Muscle of arm (tissue), 14 donors: ENCODE measurements at places on chromosomes 6 and 20. TPM values are rescaled to one million over a fixed set of nuclear protein-coding genes. Genes with fewer than 3 reads are reported as not detected.

GRCh38 chr20:2888224-2888955, 15.1 kb downstream of the PTPRA start:
- DNase-seq, result no peak

DNA sequence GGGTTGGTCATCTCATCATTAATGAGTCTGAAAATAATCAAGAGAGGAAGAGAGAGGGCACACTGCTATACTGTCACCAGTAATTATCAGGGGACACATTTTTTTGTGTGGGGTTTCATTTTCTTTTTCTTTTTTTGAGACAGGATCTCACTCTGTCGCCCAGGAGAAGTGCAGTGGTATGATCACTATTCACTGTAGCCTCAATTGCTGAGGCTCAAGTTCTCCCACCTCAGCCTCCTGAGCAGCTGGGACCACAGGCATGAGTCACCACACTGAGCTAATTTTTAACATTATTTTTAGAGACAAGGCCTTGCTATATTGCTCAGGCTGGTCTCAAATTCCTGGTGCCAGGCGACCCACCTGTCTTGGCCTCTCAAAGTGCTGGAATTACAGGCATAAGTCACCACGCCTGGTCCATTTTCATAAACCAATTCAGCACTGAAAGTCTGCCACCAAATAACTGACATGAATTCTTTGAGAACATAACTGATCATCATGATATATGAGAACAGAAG, 43.3 kb downstream of the EPHA7 start:
- DNase-seq, result no peak

GRCh38 chr6:13851330-13851729, 37.0 kb upstream of the MCUR1 start:
- no peak for DNase-seq

GRCh38 chr6:26240157-26241032, 124.6 kb upstream of the BTN3A2 start:
- DNase-seq, result peak; percentile 96

GRCh38 chr6:119614138-119614537, 264.6 kb upstream of the MAN1A1 start:
- DNase-seq, result no peak

Gene ANKEF1
- not detected for polyA plus RNA-seq

DNA sequence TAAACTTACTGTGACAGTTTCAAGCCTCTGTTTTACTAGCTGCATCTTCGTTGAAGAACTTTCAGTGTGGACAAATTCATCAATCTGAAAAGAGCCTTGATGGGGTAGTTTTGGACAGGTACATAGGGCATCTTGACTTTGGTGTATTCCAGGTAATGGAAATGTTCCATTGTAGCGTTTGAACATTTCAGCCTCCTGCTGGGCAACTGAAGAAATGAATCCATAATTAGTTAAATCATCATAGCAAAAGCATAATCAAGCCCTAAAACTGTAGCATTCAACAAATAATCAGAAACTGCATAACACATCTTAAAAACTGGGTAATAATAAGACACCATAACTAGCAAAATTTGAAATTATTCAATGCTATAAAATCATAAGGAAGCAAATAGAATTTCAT, 86.2 kb downstream of the AHI1 start:
- DNase-seq, result no peak

- no peak for DNase-seq
Observed at GRCh38 chr6:139863964-139864363, 489.5 kb upstream of the CITED2 start.

Gene HLA-DOA
- polyA plus RNA-seq, result 8.0 TPM

DNA sequence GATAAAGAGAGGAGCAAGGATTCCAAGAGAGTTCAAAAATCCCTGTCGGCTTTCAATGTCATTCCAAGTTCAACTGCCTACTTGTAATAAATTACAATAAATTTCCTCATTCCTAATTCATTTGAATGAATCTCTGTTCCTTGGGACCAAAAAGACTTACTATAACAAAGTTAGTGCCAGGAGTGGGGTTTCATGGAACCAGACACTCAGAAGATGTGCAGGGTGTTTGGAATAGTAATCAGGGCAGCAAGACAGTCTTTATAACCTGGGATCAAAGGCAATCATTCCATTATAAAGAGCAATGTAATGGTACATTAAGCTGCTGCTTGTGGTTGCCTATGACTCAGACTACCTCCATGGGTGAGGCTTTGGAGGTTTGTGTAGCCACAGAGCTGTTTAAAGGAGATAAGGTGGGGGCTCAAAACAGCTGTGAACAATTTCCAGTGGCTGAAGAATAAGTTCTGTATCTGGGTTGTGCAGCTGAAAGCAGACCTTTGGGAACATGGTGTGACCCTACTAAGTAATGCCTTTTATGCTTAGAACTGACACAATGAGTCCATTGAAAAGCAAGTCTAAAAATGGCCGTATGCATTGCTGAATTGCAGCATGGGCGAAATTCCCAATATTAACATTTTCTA, 159.9 kb downstream of the LINC00237 start:
- DNase-seq, result no peak

DNA sequence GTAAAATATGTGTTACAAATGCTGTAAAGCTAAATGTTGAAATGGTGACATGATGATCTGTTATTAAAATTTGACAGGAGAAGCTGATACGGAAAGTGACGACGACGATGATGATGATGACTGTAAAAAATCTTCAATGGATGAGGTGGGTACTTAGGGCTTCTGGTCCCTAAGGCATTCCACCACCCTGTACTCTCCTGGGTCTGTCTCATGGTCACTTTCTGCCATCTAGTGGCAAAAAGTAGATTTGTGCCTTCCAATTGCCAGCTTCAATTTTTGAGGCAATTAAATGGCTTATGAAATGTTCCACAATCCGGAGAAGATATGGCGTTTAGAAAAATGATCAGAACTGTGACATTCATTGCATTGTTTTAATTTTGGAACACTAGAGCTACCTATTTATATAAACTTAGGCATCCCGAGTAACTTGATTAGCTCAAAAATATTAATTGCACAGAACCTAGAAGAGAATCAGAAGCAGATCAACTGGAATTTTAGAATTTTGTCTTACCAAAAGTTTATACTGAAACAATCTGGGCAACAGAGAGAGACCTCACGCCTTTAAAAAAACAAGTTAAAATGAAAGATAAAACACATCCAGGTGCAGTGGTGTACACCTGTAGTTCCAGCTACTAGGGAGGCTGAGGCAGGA, 346.5 kb upstream of the PLCB4 start:
- DNase-seq, result peak; percentile 49

DNA sequence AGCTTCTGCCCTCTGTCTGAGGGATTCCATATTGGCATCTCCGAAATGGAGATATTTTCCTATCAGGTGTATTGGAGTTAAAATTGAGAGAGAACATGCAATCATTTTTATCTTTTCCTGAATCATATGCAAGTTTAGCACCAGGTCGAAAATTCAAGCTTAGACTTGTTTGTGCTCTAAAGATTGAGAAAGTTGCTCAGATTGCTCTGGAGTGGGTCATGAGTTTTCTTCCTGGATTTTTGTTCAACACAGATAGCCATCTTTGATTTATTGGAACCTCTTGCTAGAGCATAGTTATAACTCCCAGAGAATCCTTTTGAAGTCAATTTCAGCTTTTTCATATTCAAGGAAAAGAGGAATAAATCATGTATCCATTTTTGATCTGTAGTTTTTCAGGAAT, 373.5 kb upstream of the FLRT3 start:
- no peak for DNase-seq
